ENCODE measurements at places on chromosomes 7 and 10. TPM values are rescaled to one million over a fixed set of nuclear protein-coding genes. Genes with fewer than 3 reads are reported as not detected.

ABHD11 gene
- 15.9 TPM for total RNA-seq

ZNF853 gene
- 3.2 TPM for total RNA-seq

TMEM72 gene
- not detected for total RNA-seq

LRRC17 gene
- 0.34 TPM for total RNA-seq

PPA1 gene
- total RNA-seq: 107 TPM

CDHR3 gene
- total RNA-seq: 0.56 TPM

GRCh38 chr7:157520249-157520648 lies 183.4 kb downstream of the DNAJB6 start:
- H3K36me3 ChIP-seq: no peaks in the 10 kb centered on the region
- peaks cover 12% of the 10 kb centered on the region for H3K27me3 ChIP-seq
- no peak overlapping the region for H3K27ac ChIP-seq
- no peaks in the 10 kb centered on the region for H3K4me1 ChIP-seq
- H3K4me3 ChIP-seq: no peak overlapping the region

DNA sequence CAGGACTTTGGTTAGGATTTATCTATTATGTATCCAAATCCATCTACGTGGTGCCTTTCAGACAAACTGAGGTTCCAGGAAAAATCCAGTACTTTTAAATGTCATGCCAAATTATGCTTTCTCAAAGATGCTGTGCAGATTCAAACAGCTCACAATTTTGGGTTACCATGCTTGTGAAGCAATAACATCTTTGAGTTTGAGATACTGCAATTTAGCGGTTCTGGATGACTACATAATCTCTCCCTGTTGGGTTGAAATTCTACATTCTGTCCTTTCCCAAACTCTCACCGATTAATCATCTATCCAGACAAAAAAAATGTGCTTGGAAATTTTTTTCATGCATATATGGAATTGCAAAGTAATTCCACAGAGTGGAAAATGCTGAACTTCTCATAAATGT lies 3.5 kb downstream of the RHOBTB1 start:
- H3K4me1 ChIP-seq: peaks cover 14% of the 10 kb centered on the region
- H3K4me3 ChIP-seq: no peak overlapping the region
- H3K27me3 ChIP-seq: peaks cover 10% of the 10 kb centered on the region
- H3K27ac ChIP-seq: no peak overlapping the region
- DNase-seq: no peak
- no peaks in the 10 kb centered on the region for H3K36me3 ChIP-seq

DNA sequence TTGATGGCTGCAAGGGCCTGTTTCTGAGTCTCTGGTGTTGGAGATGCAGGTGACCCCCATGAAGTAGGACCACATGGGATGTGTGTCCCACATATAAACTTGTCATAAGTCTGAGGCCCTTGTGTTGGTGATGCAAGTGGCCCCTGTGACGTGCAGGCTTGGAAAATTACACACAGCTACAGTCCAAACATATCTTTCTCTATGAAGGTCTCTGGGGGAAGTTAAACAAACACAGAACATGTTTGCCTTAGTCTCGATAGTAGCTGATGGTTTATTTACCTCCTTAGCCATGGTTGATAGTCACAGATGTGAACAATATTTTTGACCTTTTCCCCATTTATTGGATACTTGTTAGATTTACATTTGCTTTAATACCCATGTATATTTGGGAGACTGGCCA lies 64.7 kb downstream of the ADCY1 start:
- no peaks in the 10 kb centered on the region for H3K36me3 ChIP-seq
- H3K27ac ChIP-seq: no peak overlapping the region

GRCh38 chr7:12794722-12795302 lies 107.4 kb downstream of the ARL4A start:
- no peak overlapping the region for H3K4me3 ChIP-seq
- H3K4me1 ChIP-seq: no peaks in the 10 kb centered on the region
- DNase-seq: no peak
- no peaks in the 10 kb centered on the region for H3K36me3 ChIP-seq
- no peaks in the 10 kb centered on the region for H3K27me3 ChIP-seq

- no peak overlapping the region for H3K27ac ChIP-seq
- H3K27me3 ChIP-seq: no peaks in the 10 kb centered on the region
- no peak for DNase-seq
Observed at GRCh38 chr7:92840316-92840715, 3.9 kb upstream of the CDK6 start.

GRCh38 chr10:110208614-110209453 lies 1.4 kb downstream of the MXI1 start:
- peak overlapping the region; percentile 96 for H3K4me3 ChIP-seq
- peak; percentile 21 for DNase-seq
- H3K4me1 ChIP-seq: peaks cover 42% of the 10 kb centered on the region

DNA sequence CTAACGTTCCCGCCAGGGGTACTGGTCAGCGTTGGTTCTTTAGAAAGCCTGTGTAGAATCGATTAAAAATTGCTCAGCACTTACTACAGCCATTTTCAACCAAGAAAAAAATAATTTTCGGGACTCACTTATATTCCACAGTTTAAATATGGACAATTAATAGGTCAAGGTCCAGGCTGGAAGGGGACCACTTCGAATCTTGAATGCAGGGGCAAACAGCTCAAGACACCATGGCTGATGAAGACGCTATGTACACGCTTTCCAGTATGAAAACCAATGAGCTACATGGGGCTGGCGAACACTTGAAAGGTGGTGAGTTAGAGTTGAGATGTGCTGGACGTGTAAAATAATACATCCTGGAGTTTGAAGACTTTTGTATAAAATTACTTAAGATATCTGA lies 87.2 kb downstream of the PRKCQ start:
- no peak overlapping the region for H3K4me3 ChIP-seq
- no peak overlapping the region for H3K27ac ChIP-seq

DNA sequence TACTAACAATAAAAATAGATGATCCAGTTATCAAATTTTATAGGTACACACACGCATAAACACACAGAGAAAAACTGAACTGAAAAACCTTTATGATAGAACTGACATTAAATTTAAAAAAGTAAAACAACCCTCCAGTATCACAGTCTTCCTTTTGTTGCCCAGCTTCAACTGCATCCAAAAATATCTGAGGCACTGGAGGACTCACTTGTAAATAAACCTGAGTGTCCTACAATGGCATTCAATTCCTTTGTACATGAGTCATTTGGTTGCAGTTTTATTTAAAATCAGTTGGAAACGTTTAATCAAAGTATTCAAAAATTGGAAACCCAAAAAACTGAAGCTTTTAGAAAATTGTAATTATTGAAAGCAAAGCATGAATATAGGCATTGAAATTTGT lies 265.2 kb upstream of the CSTF2T start:
- no peak overlapping the region for H3K4me3 ChIP-seq
- no peak for DNase-seq
- no peaks in the 10 kb centered on the region for H3K27me3 ChIP-seq
- no peaks in the 10 kb centered on the region for H3K36me3 ChIP-seq
- no peaks in the 10 kb centered on the region for H3K4me1 ChIP-seq

- DNase-seq: no peak
- H3K27ac ChIP-seq: no peak overlapping the region
- H3K36me3 ChIP-seq: no peaks in the 10 kb centered on the region
- H3K4me3 ChIP-seq: no peak overlapping the region
Observed at GRCh38 chr7:25261545-25262140, 33.4 kb upstream of the NPVF start.

- no peak for DNase-seq
- no peaks in the 10 kb centered on the region for H3K27me3 ChIP-seq
- H3K4me1 ChIP-seq: no peaks in the 10 kb centered on the region
Observed at GRCh38 chr7:132379292-132379691, 197.0 kb downstream of the PLXNA4 start.

DNA sequence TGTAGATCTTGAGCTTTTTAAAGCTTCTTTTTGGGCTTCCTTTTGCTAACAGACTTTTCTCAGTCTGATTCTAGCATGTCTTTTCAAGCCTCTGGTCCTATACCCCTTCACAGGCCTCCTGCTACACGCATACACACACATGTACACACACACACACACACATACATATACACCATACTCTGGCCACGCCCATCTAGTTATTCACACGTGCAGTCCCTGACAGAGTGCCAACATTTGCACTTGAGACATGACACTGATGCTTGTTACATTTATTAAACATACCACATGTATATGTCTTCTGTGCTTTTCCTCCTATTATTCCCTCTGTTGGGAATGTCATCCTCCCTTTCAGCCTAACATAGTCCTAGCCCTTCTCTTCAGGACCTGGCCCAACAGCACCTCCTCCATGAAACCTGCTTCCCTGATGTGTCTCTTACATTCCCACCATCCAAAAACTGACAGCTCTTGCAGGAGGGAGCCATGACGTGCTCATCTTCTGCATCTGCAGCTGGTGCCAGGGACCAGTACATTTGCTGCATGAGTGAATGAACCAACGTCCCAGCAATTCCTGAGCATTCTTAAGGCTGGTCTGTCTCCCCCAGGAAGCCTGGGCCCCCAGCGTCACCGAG lies 222.1 kb downstream of the ARHGAP12 start:
- H3K27me3 ChIP-seq: no peaks in the 10 kb centered on the region
- peak overlapping the region; percentile 72 for H3K27ac ChIP-seq
- no peak for DNase-seq
- peaks cover 47% of the 10 kb centered on the region for H3K4me1 ChIP-seq
- peak overlapping the region; percentile 62 for H3K4me3 ChIP-seq

GRCh38 chr7:102284891-102285539 lies 1.7 kb upstream of the SH2B2 start:
- peaks cover 55% of the 10 kb centered on the region for H3K4me1 ChIP-seq
- H3K27ac ChIP-seq: peak overlapping the region; percentile 53
- peak; percentile 27 for DNase-seq
- peak overlapping the region; percentile 78 for H3K4me3 ChIP-seq
- no peaks in the 10 kb centered on the region for H3K36me3 ChIP-seq

DNA sequence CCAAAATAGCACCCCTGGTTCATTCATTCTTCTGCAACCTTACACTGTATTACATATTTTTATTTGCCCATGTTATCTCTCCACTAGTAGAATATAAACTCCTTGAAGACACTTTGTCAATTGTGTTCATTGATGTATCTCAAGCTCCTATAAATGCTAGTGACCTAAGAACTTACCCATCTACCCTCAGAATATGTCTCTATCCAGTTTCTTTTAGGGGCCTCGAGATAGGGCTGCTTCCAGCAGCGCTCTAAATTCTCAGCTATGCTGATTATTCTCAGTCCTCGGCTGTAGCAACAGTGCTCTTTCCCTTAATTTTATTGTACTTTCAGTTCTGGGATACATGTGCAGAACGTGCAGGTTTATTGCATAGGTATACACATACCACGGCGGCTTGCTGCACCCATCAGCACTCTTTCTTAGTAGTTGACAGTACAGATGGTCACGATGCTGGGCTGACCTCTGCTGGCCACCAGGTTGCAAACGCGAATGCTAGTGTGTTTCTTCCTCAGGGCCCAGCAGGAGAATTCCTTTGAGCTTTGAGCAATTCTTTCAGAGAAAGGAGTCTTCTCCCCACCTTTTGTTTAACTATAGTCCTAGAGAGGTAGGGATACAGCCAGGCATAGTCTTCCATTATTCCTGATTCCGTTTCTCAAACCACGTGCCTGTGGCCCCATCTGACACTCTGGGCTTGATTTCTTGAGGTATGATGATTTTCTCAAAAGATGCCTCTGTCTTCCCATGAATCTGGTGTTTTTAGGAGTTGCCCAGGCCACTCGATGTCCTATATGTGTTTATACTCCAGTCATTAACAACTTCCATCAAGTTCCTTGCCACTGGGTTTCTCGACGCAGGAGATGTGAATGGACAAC lies 49.1 kb upstream of the CDC14C start:
- no peak overlapping the region for H3K4me3 ChIP-seq
- no peak for DNase-seq
- no peak overlapping the region for H3K27ac ChIP-seq
- H3K4me1 ChIP-seq: no peaks in the 10 kb centered on the region

GRCh38 chr7:2559283-2559950 lies 638 bp downstream of the IQCE start:
- no peak overlapping the region for H3K27ac ChIP-seq
- no peak for DNase-seq
- peak overlapping the region; percentile 79 for H3K4me3 ChIP-seq
- H3K4me1 ChIP-seq: peaks cover 32% of the 10 kb centered on the region
- no peaks in the 10 kb centered on the region for H3K36me3 ChIP-seq
- no peaks in the 10 kb centered on the region for H3K27me3 ChIP-seq

GRCh38 chr10:97685395-97685958 lies 1.6 kb downstream of the AVPI1 start:
- DNase-seq: no peak
- H3K36me3 ChIP-seq: no peaks in the 10 kb centered on the region
- no peak overlapping the region for H3K27ac ChIP-seq
- H3K4me1 ChIP-seq: peaks cover 9% of the 10 kb centered on the region
- no peaks in the 10 kb centered on the region for H3K27me3 ChIP-seq
- no peak overlapping the region for H3K4me3 ChIP-seq

All from activated B cell treated with CpG ODN at 0.5 μM for 24 hours (primary cell).